ENCODE measurements at places on chromosomes 11 and 22. TPM values are rescaled to one million over a fixed set of nuclear protein-coding genes. Genes with fewer than 3 reads are reported as not detected.

GRCh38 chr11:75474878-75475766, 42.1 kb upstream of the KLHL35 start:
- no peaks in the 10 kb centered on the region for H3K36me3 ChIP-seq
- no peaks in the 10 kb centered on the region for H3K4me1 ChIP-seq
- no peaks in the 10 kb centered on the region for H3K27me3 ChIP-seq
- H3K4me3 ChIP-seq, result peak overlapping the region; percentile 0

- H3K27ac ChIP-seq, result no peak overlapping the region
- H3K4me3 ChIP-seq, result no peak overlapping the region
- H3K4me1 ChIP-seq, result no peaks in the 10 kb centered on the region
- no peaks in the 10 kb centered on the region for H3K27me3 ChIP-seq
- H3K36me3 ChIP-seq, result no peaks in the 10 kb centered on the region
These were observed 208.2 kb upstream of the PDGFD start for GRCh38 chr11:104372111-104372510.

DNA sequence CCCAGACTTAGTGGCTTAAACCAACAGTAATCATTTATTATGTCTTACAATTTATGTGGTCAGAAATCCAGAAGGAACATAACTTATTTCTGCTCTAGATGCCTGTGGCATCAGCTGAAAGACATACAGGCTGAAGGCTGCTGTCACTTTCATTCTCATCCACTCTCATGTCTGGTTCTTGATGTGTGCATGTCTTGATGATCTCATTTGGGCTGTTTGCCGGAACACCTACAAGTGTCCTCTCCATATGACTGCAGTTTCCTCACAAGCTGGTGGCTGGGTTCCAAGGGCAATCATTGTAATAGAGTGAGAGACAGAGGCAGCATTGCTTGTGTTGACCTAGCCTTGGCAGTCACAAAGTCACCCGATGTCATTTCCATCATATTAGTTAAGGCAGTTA, 1375.9 kb upstream of the RAG2 start:
- H3K36me3 ChIP-seq, result no peaks in the 10 kb centered on the region
- peaks cover 4% of the 10 kb centered on the region for H3K4me1 ChIP-seq
- no peak overlapping the region for H3K4me3 ChIP-seq
- no peak for DNase-seq

- no peaks in the 10 kb centered on the region for H3K36me3 ChIP-seq
- H3K27me3 ChIP-seq, result no peaks in the 10 kb centered on the region
- DNase-seq, result no peak
- H3K4me1 ChIP-seq, result peaks cover 14% of the 10 kb centered on the region
- no peak overlapping the region for H3K4me3 ChIP-seq
These were observed 41.9 kb upstream of the WNT7B start for GRCh38 chr22:46018859-46019258.

GRCh38 chr11:19777377-19778102, 64.9 kb downstream of the NAV2 start:
- no peak overlapping the region for H3K27ac ChIP-seq
- peak overlapping the region; percentile 16 for H3K4me3 ChIP-seq
- DNase-seq, result no peak
- no peaks in the 10 kb centered on the region for H3K27me3 ChIP-seq

GRCh38 chr22:36840106-36840505, 20.7 kb upstream of the NCF4 start:
- DNase-seq, result no peak
- no peaks in the 10 kb centered on the region for H3K27me3 ChIP-seq
- H3K36me3 ChIP-seq, result no peaks in the 10 kb centered on the region

GRCh38 chr11:2314525-2315394, 12.9 kb downstream of the TSPAN32 start:
- peaks cover 36% of the 10 kb centered on the region for H3K4me1 ChIP-seq
- peak; percentile 83 for DNase-seq
- no peak overlapping the region for H3K4me3 ChIP-seq
- peak overlapping the region; percentile 96 for H3K27ac ChIP-seq
- H3K36me3 ChIP-seq, result no peaks in the 10 kb centered on the region

GRCh38 chr11:26677566-26677965, 44.3 kb downstream of the SLC5A12 start:
- no peak for DNase-seq
- H3K27ac ChIP-seq, result no peak overlapping the region
- H3K36me3 ChIP-seq, result no peaks in the 10 kb centered on the region
- no peak overlapping the region for H3K4me3 ChIP-seq
- no peaks in the 10 kb centered on the region for H3K4me1 ChIP-seq

DNA sequence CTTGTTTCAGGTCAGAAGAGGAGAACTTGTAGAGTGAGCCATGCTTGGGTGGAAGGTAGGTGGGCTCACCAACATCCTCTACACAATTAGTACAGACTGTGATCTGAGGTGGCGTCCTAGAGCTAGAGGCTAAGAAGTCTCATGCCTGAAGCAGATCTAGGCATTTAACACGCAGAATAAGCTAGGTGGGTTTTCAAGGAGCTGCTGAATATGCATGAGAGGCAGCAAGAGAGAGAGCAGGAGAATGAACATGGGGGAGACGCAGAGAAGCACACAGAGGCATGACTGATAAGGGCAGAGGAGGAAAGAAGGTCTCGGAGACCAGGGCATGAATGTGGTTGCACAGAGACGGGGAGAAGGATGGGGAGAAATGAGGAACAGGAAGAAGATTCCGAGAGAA, 36.8 kb upstream of the JAM3 start:
- no peak overlapping the region for H3K4me3 ChIP-seq
- no peaks in the 10 kb centered on the region for H3K4me1 ChIP-seq
- H3K27me3 ChIP-seq, result peaks cover 10% of the 10 kb centered on the region

- H3K4me3 ChIP-seq, result no peak overlapping the region
- no peaks in the 10 kb centered on the region for H3K4me1 ChIP-seq
- no peaks in the 10 kb centered on the region for H3K36me3 ChIP-seq
- H3K27ac ChIP-seq, result no peak overlapping the region
- no peak for DNase-seq
These were observed 440.8 kb upstream of the LUZP2 start for GRCh38 chr11:24056051-24056450.

DNA sequence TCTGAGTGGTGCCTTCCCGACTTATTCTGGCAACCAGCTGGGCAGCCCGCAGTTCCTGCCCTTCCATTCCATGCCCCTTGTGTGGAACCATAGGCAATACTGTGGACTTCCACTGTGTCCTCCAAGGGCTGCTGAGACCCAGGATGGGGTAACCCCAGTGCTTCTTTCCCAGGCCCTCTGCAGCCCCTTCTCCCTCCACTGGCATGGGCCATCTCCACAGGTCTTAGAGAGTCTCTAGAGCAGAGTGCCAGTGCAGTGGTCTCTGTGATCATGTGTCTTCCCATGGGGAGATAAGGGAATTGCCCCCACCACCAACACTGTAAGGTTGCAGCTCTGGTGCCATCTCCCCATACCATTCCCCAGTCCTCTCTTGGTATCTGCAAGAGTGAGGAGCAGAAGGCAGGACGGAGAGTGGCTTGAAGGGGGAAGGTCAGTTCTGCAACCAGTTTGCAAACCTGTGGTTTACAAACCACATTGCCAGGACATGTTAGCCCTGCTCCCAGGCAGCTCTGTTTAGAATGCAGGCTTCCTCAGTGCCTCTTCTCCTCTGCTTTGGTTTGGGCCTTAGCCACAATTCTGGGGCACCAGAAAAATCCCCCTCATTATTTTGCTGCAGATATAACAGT, 20.9 kb upstream of the DRD2 start:
- H3K27ac ChIP-seq, result no peak overlapping the region
- no peaks in the 10 kb centered on the region for H3K27me3 ChIP-seq
- no peak overlapping the region for H3K4me3 ChIP-seq
- no peak for DNase-seq

DNA sequence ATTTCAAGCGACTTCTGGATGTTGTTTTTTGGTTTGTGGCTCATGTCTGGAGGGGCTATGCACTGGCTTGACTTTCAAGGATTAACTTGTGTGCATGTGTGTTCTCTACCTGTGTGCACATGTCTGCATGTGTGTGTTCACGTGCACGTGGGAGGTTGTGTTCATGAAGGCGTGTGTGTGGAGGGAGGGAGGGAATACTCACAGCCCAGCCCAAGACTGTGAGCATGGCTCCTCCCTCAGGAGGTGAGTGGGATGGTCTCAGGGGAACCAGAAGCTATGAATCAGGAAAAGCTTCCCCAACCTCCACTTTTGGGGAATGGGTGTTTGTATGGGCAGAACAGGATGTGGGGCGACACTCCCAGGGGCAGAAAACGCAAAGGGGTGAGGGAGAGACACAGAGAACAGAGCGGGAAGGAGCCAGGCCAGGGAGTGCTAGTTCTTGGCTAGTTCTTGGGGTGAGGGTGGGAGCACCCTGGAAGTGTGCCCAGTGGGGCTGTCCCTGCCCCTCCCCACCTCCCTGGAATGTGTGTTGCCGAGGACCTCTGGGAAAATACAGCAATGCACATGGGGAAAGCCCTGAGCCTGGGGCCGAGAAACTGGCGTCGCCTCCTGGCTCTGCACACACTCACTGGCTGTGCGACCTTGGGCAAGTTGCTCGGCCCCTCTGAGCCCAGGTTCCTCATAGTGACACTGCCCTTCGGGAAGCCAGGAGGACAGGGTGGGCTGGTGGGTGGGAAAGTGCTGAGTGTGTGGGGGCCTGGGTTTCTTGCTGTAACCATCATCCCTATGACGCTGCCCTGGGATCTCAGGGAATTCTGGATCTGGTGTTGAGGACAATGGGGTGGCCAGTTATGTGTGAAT, 16.9 kb upstream of the ALX4 start:
- H3K36me3 ChIP-seq, result no peaks in the 10 kb centered on the region
- no peak overlapping the region for H3K27ac ChIP-seq
- H3K4me1 ChIP-seq, result no peaks in the 10 kb centered on the region
- H3K4me3 ChIP-seq, result no peak overlapping the region

GRCh38 chr11:17921659-17922415, 91.0 kb downstream of the SERGEF start:
- H3K36me3 ChIP-seq, result peaks cover 33% of the 10 kb centered on the region
- no peak overlapping the region for H3K4me3 ChIP-seq
- no peaks in the 10 kb centered on the region for H3K27me3 ChIP-seq
- peaks cover 5% of the 10 kb centered on the region for H3K4me1 ChIP-seq

DNA sequence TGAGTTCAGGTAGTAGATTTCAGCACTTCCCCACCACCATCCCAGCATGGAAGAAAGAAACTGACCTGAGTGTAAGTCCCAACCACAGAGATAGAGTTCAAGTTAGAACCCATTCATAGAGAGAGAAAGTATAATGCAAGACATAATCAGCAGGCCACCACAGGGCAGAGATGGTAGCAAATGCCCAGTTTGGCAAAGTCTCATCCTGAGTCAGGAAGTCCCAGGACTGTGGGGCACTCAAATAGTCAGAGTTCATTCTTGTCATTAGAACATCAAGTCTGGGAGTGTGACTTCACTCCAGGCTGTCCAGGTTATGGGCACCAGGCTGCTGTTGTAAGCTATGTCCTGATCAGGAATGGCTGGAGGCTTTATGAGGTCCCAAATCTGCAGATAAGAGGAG, 72.0 kb upstream of the USP47 start:
- H3K4me1 ChIP-seq, result no peaks in the 10 kb centered on the region

DNA sequence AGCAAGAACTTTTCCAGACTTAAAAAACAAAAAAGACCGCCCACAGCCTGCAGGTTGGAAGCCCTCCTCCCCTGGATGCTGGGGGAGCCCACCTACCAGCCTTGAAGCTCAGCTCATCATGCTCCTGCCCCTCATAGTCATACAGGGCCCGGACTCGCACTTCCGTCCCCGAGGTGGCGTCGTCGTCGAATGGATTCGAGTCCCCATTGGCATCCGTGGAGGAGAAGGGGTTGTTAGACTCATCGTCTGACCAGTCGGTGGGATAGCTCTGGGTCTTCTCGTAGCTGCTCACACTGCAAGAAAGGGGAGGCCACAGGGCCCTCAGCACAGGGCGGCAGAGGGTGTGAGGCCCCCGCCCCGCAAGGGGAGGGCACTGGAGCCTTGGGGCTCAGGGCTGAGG, 19.0 kb upstream of the ARFGAP3 start:
- no peaks in the 10 kb centered on the region for H3K27me3 ChIP-seq
- no peaks in the 10 kb centered on the region for H3K4me1 ChIP-seq
- no peak overlapping the region for H3K4me3 ChIP-seq
- DNase-seq, result no peak
- peaks cover 21% of the 10 kb centered on the region for H3K36me3 ChIP-seq
- H3K27ac ChIP-seq, result no peak overlapping the region

DNA sequence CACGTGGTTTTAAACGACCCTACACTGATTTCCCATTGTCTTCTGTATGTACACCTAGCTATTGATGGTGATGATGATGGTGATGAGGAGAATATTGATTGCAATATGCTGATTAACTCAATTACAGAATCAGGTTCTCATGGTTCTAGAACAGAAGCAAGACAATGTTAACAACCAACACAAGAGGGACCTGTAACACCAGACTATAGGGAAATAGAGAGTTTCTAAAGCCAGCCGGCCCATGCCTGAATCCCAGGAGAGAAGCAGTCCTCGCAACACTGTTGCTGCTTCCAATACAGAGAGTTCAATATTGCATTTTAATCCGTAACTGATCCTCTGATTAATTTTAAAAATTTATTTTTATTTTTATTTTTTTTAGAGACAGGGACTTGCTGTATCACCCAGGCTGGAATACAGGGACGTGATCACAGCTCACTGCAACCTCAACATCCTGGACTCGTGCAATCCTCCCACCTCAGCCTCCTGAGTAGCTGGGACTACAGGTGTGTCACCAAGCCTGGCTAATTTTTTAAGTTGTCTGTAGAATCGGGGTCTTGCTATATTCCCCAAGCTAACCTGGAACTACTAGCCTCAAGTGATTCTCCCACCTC, 22.2 kb upstream of the UBASH3B start:
- H3K27ac ChIP-seq, result no peak overlapping the region
- no peaks in the 10 kb centered on the region for H3K4me1 ChIP-seq
- H3K4me3 ChIP-seq, result no peak overlapping the region
- no peaks in the 10 kb centered on the region for H3K36me3 ChIP-seq
- no peaks in the 10 kb centered on the region for H3K27me3 ChIP-seq
- no peak for DNase-seq

GRCh38 chr22:34812631-34813030, 253.3 kb upstream of the ISX start:
- no peak for DNase-seq
- H3K36me3 ChIP-seq, result no peaks in the 10 kb centered on the region
- no peak overlapping the region for H3K27ac ChIP-seq

DNA sequence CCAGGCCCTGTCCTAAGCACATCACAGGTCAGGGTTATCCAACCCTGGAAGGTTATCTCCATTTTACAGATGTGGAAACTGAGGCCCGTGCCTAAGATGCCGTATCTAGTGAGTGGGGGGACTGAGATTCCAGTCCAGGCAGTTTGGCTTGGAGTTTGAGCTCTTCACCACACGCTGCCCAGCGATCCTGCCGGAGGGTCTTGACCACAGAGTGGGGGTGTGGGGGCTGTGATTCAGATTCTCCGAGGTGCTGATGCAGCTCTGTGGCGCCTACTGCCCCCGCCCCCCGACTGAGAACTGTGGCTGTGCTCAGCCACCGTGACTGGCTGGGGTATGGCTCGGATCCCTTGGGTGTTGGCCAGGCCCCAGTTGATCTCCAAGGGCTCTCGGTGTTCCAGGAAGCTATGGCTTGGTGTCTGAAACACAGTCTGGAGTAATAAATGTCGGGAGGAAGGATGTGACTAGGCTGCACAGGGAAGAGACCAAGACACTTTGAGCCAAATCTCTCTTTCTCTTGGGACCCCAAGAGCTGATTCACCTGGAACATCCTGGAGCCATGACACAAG, 60.6 kb upstream of the RASD2 start:
- H3K36me3 ChIP-seq, result no peaks in the 10 kb centered on the region
- no peaks in the 10 kb centered on the region for H3K27me3 ChIP-seq
- peaks cover 18% of the 10 kb centered on the region for H3K4me1 ChIP-seq

Gene MOB2
- 55.1 TPM for total RNA-seq

Gene CRYBA4
- total RNA-seq, result not detected

Gene GDPD4
- total RNA-seq, result not detected

Gene SEPTIN3
- total RNA-seq, result 36.5 TPM

Gene CHRDL2
- total RNA-seq, result not detected

Gene LRRC10B
- total RNA-seq, result 3.6 TPM

Gene TCN2
- total RNA-seq, result 38.2 TPM

Gene MUC2
- not detected for total RNA-seq

Gene TTC36
- total RNA-seq, result 2.9 TPM

Gene ART1
- total RNA-seq, result not detected

Gene HEPHL1
- total RNA-seq, result not detected
